ENCODE measurements at places on chromosomes 7 and 10. TPM values are rescaled to one million over a fixed set of nuclear protein-coding genes. Genes with fewer than 3 reads are reported as not detected.

Gene NEBL
- total RNA-seq = 2.9 TPM

Gene LIPN
- not detected for total RNA-seq

Gene FAM25G
- not detected for total RNA-seq

Gene MKI67
- total RNA-seq = 0.17 TPM

Gene WAPL
- 39.9 TPM for total RNA-seq

Gene GRM3
- total RNA-seq = not detected

Gene TRPV5
- total RNA-seq = not detected

DNA sequence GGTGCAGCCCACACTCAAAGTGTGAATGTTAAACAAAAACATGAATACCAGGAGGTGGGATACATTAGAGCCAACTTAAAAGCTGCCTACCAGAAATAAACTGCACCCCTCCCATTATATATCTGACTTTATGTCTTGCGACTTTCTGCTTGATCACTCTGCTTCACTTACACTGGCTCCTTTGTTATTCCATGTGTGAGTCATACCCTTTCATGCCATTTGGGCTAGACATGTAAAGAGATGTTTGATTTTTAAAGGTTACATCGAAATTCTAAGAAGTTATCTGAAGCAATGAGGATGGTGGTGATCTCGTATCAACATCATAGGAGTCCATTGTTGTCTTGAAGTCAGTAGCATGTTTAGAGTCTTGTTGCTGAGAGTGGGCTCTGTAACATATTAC, 31.6 kb upstream of the ETV1 start:
- no peak for DNase-seq
- no peaks in the 10 kb centered on the region for H3K27me3 ChIP-seq
- no peak overlapping the region for H3K4me3 ChIP-seq
- no peaks in the 10 kb centered on the region for H3K4me1 ChIP-seq

- H3K4me1 ChIP-seq = peaks cover 11% of the 10 kb centered on the region
- DNase-seq = no peak
- H3K36me3 ChIP-seq = no peaks in the 10 kb centered on the region
- no peak overlapping the region for H3K4me3 ChIP-seq
Measured at GRCh38 chr10:21501091-21501490, 24.4 kb downstream of the SKIDA1 start.

DNA sequence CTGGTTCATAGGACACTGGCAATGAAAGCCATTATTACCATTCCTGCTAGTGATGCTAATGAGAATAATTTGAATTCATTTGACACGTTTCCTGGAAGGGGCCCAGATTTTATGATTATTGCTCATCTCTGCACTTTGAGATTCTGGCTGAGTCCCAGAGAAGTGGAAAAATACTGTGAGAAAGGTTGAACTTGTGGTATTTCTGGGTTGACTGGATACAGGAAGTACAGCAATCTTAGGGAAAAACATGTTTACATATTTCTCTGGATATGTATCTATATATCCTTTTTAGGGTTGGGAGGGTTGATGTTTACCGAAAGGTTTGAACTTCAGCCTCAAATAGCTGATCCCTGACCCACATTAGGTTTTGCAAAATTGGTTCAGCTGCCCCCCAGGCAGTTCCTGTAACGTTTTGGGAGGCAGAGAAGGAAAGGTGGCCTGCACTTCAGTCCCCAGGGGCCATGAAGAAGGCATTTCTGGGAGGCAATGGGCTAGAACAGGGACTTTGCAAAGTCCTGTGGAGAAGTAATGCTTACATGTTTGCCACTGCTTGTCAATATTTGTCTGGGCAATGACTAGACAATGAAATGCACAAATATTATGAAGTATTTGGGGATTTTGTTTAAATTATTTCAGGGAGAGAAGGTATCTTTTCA, 253.7 kb upstream of the PITRM1 start:
- DNase-seq = no peak
- H3K4me1 ChIP-seq = peaks cover 50% of the 10 kb centered on the region
- no peak overlapping the region for H3K4me3 ChIP-seq
- no peaks in the 10 kb centered on the region for H3K36me3 ChIP-seq
- no peaks in the 10 kb centered on the region for H3K27me3 ChIP-seq

- no peak for DNase-seq
- no peaks in the 10 kb centered on the region for H3K4me1 ChIP-seq
- no peaks in the 10 kb centered on the region for H3K36me3 ChIP-seq
- H3K27ac ChIP-seq = no peak overlapping the region
- H3K4me3 ChIP-seq = no peak overlapping the region
Measured at GRCh38 chr10:69973678-69974077, 79.0 kb upstream of the MACROH2A2 start.

GRCh38 chr10:125494651-125495239, 188.2 kb downstream of the TEX36 start:
- no peaks in the 10 kb centered on the region for H3K36me3 ChIP-seq
- no peaks in the 10 kb centered on the region for H3K27me3 ChIP-seq
- DNase-seq = peak; percentile 91
- no peak overlapping the region for H3K27ac ChIP-seq
- H3K4me3 ChIP-seq = no peak overlapping the region
- no peaks in the 10 kb centered on the region for H3K4me1 ChIP-seq

DNA sequence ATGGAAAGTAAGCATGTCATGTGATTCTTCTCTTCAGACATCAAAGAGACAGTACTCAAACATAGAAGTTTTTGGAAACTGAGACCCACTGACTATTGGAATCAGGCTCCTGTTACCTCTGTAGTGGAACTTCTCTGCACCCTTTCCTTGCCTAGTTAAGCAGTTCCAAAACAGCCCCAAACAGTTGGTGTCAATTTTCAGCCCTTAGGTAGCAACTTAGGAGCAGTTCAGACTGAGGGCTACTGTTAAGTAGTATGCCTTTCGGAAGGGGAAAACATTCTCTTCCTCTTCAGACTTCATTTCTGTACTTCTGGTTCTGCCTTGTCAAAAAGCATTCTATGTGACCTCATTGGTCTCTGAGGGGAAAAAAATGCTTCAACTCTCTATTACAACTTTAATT, 85.7 kb downstream of the ZNF277 start:
- H3K4me1 ChIP-seq = no peaks in the 10 kb centered on the region
- no peaks in the 10 kb centered on the region for H3K36me3 ChIP-seq
- H3K27me3 ChIP-seq = no peaks in the 10 kb centered on the region
- DNase-seq = no peak
- no peak overlapping the region for H3K27ac ChIP-seq
- no peak overlapping the region for H3K4me3 ChIP-seq

DNA sequence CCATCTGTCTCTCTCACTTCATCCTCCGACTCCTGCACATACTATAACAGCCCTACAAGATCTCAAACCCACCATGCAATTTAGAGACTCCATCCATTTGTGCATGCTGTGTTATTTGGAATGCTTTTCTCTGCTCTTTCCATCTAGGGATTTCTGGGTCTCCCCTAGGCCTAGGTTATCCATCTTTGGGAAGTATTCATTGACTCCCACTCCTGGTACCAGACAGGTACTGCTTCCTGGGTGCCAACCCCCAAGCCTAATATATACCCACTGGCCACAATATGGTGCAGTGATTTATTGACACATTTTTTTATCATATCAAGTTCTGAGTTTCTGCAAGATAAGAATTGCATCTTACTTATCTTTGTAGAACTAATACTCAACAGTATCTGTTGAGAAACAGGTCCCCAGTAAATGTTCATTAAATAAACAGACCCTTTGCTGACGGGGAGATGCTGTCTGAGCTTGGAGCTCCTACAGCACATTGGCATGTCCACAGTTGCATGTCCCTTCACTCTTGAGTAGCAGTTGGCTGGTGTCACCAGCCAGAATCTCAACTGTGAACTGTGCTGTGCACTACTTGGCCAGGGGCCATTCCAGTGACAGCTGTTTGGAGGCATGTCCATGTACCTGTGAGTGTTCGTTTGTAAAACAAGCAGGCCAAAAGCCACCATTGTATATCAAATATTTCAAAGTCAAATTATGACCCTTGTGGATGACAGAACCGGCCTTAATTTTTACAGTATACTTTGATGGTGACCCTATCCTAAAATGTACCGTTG, 223.3 kb upstream of the NFE2L3 start:
- H3K27me3 ChIP-seq = no peaks in the 10 kb centered on the region
- H3K4me1 ChIP-seq = no peaks in the 10 kb centered on the region
- peak; percentile 34 for DNase-seq
- no peak overlapping the region for H3K4me3 ChIP-seq

DNA sequence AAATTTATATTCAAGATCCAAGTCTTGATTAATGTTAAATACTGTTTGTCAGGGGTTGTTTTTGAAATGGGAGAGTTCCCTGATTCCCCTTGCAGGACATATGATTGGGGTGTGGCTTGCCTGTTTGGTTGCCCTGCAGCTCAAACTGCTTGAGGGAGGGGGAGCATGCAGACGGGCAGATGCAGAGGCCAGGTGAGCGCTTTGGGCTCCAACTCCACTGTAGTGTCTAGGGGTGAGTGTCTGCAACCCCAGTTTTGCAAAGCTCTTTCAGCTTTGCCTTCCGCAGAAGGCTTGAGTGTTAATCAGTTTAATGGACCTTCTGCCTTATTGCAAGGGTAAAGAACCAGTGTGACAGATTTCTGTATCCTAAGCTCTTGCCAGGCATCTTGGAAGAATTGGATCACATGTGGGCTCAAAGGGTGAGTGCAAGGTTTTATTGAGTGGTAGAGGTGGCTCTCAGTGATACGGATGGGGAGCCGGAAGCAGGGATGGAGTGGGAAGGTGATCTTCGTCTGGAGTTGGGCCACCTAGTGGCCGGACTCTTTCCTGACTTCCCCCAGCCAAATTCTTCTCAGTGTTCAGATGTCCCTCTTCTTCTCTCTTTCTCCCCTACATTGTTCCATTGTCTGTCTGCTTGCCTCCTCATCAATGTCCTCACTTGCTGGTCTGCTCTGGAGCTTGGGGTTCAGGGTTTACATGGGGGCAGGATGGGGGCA, 479.7 kb downstream of the ATRNL1 start:
- H3K4me3 ChIP-seq = no peak overlapping the region
- H3K36me3 ChIP-seq = no peaks in the 10 kb centered on the region
- H3K27ac ChIP-seq = no peak overlapping the region
- DNase-seq = no peak
- no peaks in the 10 kb centered on the region for H3K27me3 ChIP-seq

DNA sequence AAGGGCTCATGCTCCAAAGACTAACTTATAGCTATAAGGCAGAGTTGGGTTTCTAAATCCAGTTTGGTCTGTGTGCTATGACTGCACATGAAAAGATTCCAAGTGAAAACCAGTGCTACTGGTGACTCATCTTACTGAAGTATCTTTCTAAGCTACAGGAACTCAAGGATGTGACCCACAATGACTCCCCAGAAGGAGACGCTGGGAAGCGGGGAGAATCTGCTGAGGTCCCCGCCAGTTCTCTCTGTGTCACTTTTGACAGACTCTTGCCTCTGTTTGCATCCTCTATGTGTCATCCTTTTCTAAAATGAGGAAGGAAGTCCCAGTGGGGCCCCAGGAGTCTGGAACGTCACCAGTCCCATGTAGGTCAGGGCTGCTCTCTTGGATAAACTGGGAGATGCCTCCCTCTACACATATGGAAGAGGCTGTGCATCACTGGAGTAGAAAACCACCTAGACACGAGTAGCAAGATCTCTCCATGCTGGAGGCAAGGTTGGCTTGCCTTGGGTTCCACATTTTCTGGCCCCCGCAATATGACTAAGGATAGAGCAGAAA, 28.8 kb upstream of the GPR26 start:
- no peaks in the 10 kb centered on the region for H3K4me1 ChIP-seq
- H3K36me3 ChIP-seq = no peaks in the 10 kb centered on the region
- no peaks in the 10 kb centered on the region for H3K27me3 ChIP-seq
- DNase-seq = peak; percentile 62
- no peak overlapping the region for H3K4me3 ChIP-seq
- no peak overlapping the region for H3K27ac ChIP-seq

- no peaks in the 10 kb centered on the region for H3K27me3 ChIP-seq
- H3K4me3 ChIP-seq = peak within 1 kb of the TSS; percentile 81
- peaks cover 11% of the 10 kb centered on the region for H3K4me1 ChIP-seq
- peaks cover 6% of the 10 kb centered on the region for H3K36me3 ChIP-seq
- peak within 1 kb of the TSS; percentile 95 for H3K27ac ChIP-seq
Measured at GRCh38 chr7:79453558-79454360, at the start of gene MAGI2. Gene MAGI2 (minus strand): TSS chr7:79453667. CDS start chr7:79453320, 347 bp downstream.

- H3K4me1 ChIP-seq = no peaks in the 10 kb centered on the region
- no peaks in the 10 kb centered on the region for H3K27me3 ChIP-seq
- H3K27ac ChIP-seq = no peak overlapping the region
- H3K4me3 ChIP-seq = no peak overlapping the region
- no peaks in the 10 kb centered on the region for H3K36me3 ChIP-seq
- no peak for DNase-seq
Measured at GRCh38 chr7:12322284-12322902, 81.3 kb downstream of the VWDE start.

DNA sequence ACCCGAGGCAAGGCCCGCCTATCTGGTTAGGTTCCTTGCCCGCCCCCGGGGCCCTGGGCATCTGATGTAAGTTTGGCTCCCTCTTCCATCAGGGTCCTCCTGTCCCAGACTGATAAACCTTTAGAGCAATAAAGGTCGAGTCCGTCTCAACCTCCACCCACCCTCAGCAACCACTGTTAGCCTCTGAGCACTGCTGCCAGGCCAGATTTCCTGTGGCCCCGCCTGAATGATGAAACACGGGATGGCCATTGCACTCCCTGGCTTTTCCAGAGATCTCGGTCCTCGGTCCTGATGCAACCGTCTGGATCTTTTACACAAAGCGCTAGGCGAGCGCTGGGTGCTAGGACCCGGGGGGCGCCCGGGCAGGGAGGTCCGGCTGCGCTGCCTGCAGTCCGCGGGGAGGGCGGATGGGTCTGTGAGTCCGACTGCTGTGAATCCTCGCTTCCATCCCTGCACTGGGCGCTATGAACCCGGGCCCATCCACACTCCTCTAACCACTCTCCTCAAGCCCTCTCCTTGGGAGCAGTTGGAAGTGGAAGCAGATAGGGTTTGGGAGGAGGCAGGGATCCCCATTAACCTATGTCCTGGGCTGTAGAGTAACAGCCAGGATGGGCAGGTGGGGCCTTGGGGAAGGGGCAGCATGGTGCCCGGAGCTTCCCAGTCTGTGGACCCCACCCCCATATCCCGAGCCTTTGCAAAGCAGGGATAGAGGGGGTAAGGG, 875 bp upstream of the DDIT4 start:
- H3K36me3 ChIP-seq = peaks cover 20% of the 10 kb centered on the region
- peak overlapping the region; percentile 100 for H3K27ac ChIP-seq
- no peaks in the 10 kb centered on the region for H3K27me3 ChIP-seq

DNA sequence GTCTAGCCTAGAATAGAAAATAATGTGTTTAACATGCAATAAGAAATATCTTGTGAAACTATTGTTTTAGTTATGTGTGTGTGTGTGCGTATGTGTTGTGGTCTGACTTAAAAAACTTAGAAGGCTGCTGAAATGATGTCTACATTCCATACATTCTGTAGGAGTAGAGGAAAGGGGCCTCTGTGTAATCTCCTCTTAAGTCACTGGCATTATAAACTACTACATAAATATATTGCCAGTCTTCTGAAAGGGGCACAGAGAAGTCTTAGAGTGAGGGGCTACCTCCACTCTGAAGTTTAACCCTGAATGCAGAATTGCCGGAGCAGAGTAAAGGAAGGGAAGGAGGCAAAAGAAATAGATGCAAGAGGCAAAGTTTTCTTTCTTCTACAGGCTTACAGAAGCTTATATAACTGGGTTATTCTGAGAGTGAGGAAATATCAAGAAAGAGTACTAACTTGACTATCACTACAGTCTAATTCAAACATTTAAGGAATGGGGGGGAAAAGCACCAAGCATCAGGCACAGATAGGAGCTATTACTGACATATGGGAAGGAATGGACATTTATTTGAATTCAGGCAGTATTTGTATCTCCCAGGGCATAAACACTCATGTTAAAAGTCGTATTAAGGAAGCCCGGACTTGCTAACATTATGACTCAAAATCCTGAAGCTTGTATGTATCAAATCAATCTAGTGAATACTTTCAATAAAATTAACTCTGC, 75.7 kb downstream of the DNAJC1 start:
- no peaks in the 10 kb centered on the region for H3K36me3 ChIP-seq
- peaks cover 7% of the 10 kb centered on the region for H3K4me1 ChIP-seq
- no peak for DNase-seq
- no peak overlapping the region for H3K27ac ChIP-seq

All from esophagus muscularis mucosa (tissue), 4 donors.